ENCODE measurements at places on chromosomes 7 and 10. TPM values are rescaled to one million over a fixed set of nuclear protein-coding genes. Genes with fewer than 3 reads are reported as not detected.

PVRIG gene
- 81.0 TPM for polyA plus RNA-seq

AOAH gene
- polyA plus RNA-seq: 15.5 TPM

DNA sequence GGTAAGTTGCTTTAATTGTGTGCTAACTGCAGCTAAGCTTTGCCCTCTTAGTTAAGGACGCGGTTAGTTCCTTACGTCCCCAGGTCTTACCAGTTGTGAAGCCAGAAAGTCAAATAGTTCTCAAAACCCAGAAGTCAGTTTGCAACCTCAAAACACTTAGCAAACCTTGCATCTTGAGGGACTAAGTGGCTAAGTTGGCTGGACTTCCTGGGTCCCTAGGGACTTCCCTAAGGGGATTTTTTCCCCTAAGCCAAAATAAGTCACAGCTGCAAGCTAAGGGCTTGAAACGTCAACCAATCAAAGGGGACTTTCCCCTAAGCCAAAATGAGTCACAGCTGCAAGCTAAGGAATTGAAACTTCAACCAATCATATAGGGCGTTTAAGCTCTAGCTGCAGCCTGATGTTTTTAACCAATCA, 36.2 kb upstream of the HECW1 start:
- DNase-seq: no peak

- DNase-seq: no peak
Measured at GRCh38 chr10:93604146-93604545, 3.1 kb upstream of the RBP4 start.
